ENCODE measurements at places on chromosomes 4 and X. TPM values are rescaled to one million over a fixed set of nuclear protein-coding genes. Genes with fewer than 3 reads are reported as not detected.

Gene COPS4
- total RNA-seq, result 50.1 TPM

Gene MED12
- 76.3 TPM for total RNA-seq

- H3K27ac ChIP-seq, result no peak overlapping the region
- no peaks in the 10 kb centered on the region for H3K36me3 ChIP-seq
- no peak for DNase-seq
- H3K27me3 ChIP-seq, result no peaks in the 10 kb centered on the region
- H3K4me1 ChIP-seq, result peaks cover 5% of the 10 kb centered on the region
Measured at GRCh38 chrX:39253551-39253950, 452.3 kb downstream of the MID1IP1 start.

- no peak overlapping the region for H3K27ac ChIP-seq
- no peaks in the 10 kb centered on the region for H3K36me3 ChIP-seq
- no peaks in the 10 kb centered on the region for H3K27me3 ChIP-seq
- no peaks in the 10 kb centered on the region for H3K4me1 ChIP-seq
- no peak for DNase-seq
Measured at GRCh38 chr4:93700571-93700970, 128.0 kb upstream of the ATOH1 start.

DNA sequence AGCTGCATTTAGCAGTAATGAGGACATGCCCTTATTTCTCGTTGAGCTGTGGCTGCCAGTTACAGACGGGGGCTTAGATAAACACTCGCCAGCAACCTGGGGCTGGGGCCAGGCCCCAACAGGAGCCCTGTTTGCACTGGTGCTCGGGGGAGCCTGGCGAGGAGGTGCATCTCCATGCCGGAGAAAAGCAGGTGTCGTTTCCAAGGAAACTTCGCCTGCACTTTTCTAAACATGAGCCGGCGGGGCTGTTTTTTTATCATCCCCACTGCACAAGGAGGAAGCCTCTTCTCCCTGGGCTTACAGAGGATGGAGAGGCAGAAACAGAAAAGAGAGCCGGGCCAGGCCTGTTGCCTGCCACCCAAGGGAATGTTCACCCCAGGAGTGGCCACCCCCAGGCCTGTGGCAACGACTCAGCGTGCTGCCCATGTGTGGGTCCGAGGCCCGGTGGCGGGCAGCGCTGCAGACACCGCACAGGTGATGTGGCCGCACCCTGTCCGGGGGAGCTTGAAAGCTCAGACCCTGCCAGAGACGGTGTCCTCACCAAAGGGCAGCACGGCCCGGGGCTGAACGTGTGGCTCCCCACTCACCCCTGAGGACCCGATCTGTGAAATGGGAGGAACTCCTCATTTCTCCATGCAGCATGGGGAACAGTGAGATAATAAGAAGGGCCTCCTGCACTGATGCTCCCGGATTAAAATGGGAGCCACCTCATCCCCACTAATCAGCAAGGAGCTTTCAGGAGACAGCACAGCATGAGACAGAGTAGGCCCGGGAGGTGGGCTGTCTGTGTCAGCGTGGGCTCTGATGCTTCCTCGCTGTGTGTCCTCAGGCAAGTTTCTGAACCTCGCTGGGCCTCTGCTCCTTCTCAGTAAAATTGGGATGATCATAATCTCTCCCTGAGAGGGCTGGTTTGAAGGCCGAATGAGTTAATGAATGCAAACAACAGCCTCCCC lies 33.8 kb upstream of the ADRA2C start:
- no peak overlapping the region for H3K27ac ChIP-seq
- no peak overlapping the region for H3K4me3 ChIP-seq
- peaks cover 16% of the 10 kb centered on the region for H3K27me3 ChIP-seq

DNA sequence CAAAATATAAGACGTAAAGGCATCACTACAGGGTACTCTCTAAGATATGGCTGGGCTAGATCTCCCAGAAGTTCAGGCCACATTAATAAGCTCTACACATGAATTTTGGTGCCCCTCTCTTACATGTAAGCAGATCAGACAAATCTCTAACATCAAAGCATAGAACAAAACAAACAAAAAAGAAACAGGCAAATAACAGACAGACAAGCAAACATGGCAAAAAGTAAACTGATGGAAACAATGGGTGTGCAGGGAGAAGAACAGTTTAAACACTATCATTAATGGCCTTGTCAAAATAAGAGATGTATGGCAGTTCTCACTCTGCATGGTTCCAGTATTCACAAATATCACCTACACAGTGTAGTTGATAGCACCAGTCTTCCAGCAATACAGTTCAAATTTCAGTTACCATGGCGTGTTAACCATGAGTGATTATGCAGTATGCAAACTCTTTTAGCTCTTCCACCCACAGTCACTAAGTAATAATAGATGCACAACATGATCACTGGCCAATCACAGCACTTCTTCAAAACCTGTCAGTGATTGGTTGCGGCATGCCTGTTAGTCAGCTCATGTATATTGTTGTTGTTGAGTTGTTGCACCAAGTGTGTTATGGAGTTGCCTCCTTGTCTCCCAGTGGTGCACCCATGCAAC lies 110.7 kb upstream of the TLR3 start:
- H3K4me3 ChIP-seq, result no peak overlapping the region
- H3K36me3 ChIP-seq, result peaks cover 3% of the 10 kb centered on the region
- H3K4me1 ChIP-seq, result peaks cover 20% of the 10 kb centered on the region
- no peak overlapping the region for H3K27ac ChIP-seq
- no peak for DNase-seq
- no peaks in the 10 kb centered on the region for H3K27me3 ChIP-seq

DNA sequence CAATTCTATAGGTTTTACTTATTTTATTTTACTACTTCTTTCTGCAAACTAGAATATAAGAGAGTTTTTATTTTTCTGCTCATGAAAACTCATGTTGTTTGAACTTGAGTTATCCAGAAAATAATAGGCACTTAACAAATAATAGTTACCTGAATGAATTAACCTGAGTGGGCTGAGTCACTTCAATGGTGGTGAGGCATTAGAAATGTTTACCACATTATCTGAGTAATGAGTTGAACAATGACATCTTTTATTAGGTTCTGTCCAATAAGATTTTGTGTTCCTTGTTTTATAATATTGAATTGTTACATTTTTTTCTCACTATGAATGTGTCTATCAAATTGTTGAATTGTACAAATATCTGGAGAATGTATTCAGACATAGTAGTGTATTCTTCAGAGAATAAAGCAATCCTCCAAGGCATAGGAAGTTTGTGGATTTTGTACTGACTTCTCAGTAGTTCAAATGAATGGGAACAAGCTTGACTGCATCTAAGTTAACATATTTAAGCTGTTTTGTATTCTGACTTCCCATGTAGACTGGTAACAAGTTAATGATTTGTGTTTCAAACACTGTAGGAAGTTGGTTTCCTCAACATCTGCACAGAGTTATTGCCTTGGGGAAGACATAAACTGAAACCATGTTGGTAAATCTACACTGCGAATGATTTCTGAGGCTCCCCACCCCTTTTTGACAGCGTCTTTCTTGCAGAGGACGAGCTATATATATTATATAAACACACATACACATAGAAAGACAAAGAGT lies 1808.9 kb upstream of the TENM3 start:
- H3K36me3 ChIP-seq, result no peaks in the 10 kb centered on the region
- H3K27me3 ChIP-seq, result no peaks in the 10 kb centered on the region
- H3K27ac ChIP-seq, result no peak overlapping the region

DNA sequence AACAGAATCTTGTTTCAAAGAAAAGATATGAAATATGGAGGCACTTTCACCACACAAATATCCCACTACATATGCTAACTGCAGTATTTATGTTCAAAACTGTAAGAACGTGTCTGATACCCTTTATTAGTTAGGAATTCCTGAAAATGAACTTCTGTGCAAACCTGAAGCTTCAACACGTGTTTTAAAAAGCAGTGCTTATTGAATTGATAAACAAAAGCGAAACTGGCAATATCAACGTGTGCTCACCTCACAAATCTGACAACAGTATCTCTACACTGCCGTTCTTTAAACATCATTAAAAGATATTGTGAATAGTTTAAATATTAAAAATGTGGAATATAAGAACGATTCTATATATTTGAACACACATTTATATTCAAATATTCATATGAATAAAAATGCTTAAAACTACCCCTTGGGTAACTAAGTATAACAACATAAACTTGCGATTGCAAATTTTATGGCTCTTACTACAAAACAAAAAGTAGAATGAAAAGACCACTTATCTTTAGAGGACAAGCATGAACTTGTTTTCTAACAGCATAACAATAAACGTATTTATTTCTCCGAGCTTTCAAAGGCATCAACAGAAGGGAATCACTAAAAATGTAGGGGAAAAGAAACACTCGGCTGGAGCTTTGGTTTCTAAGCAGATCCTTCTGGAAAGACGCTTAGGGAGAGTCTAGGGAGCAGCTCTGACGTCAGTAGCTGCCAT lies at the start of gene LRP2BP:
TSS of gene LRP2BP (minus strand) at position 687 of the 718 bp plus-strand sequence. CDS start 17,738 bp downstream, outside the sequence.
- H3K27me3 ChIP-seq, result peaks cover 16% of the 10 kb centered on the region
- H3K4me3 ChIP-seq, result peak within 1 kb of the TSS; percentile 88
- H3K4me1 ChIP-seq, result peaks cover 17% of the 10 kb centered on the region
- H3K27ac ChIP-seq, result peak within 1 kb of the TSS; percentile 83
- H3K36me3 ChIP-seq, result peaks cover 9% of the 10 kb centered on the region

- H3K27ac ChIP-seq, result no peak overlapping the region
- no peaks in the 10 kb centered on the region for H3K27me3 ChIP-seq
- H3K4me1 ChIP-seq, result peaks cover 67% of the 10 kb centered on the region
- DNase-seq, result no peak
Measured at GRCh38 chr4:153227469-153228075, 23.3 kb downstream of the TRIM2 start.

Measured in neural crest cell (in vitro differentiated cells).